Activated T-cell treated with anti-CD3 and anti-CD28 coated beads for 48 hours (primary cell): ENCODE measurements at places on chromosomes 4 and X.

- DNase-seq = no peak
Measured at GRCh38 chrX:1059576-1060561, 152.6 kb downstream of the CRLF2 start.

DNA sequence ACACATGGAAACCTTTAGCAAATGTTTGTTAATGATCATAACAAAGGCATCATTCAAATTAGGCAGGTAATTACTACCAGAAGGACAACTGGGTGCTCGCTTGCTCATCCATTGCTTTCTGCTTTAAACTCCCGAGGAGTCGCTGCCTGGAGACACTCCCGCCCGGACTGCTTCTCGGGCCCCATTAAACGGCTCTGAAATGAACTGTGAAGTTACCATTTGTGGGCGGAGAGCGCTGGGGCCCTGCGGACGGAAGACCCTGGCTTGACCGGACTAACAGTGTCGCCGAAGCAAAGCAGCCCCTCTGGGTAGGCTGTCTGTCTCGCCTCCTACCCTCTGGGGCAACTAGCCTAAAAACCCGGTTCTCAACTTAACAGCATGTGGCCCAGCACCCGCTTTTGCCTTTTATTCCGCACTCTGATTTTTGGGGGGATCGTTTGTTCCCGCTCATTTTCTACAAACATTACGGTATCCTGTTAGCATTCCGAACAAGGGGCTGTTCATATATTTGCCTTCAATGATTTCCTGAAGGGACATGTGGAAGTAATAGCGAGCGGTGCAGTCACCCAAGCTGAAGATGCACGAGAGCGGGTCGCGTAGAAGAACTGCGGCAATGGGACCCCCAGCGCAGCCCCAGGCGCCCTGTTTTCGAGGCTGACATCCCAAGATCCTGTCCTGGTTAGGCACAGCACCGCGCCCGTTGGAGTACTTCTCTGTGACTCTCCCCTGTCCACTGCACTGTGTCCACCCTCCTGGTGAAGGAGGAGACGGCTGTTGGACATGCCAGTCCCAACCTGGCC, 1.6 kb upstream of the PDGFRA start:
- DNase-seq = no peak

DNA sequence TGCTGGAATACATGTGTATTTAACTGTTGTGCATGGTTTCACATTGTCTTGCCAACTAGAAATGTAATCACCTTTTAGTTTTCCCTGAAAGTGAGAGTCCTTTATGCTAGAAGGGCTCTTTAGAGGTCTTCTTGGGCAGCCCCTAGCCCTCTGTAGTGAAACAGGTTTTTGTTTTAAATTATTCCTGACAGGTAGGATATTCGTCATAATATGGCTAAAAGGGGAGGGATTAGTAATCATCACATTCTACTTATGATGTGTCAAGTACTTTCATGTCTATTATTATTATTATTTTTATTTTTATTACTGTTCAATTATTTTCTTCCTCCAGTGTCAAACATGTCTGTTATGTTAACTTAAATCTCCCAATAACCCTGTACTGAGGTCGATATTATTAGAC, 35.5 kb downstream of the MSN start:
- no peak for DNase-seq

DNA sequence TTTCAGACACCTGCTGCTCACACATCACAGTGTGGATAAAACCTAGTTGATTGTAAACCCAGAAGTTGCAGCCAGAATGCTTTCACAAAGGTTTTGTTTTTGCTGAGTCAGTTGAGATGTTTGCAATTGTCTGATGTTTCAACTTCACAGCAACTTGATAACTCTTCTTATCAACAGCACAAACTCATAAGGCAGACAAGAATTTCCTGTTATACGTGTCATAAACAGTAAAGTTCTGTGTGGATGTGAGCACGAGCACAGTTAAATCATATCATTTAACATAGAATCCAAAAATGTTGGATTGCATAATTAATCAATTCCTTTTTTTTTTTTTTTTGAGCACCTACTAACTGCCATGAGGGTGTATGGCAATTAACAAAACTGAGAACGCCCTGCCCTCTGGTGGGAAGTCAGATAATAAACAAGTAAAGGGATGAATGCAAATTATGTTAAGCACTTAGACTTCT, 512.2 kb downstream of the PDHA2 start:
- no peak for DNase-seq

GRCh38 chr4:153439831-153440230, 26.3 kb upstream of the TMEM131L start:
- DNase-seq = no peak

- no peak for DNase-seq
Measured at GRCh38 chr4:152281211-152281610, 254.7 kb downstream of the FBXW7 start.
